AG09309 (cell line): ENCODE measurements at places on chromosomes 2 and 18.
A peak's percentile ranks its signal among the peaks of the same experiment; 100 is the strongest.

GRCh38 chr18:37457341-37457740 lies 108.3 kb downstream of the CELF4 start:
- DNase-seq: no peak

- no peak for DNase-seq
These were observed 72.9 kb downstream of the BIN1 start for GRCh38 chr2:127034051-127034450.

- DNase-seq: no peak
These were observed 41.1 kb downstream of the NHEJ1 start for GRCh38 chr2:219119422-219120043.

DNA sequence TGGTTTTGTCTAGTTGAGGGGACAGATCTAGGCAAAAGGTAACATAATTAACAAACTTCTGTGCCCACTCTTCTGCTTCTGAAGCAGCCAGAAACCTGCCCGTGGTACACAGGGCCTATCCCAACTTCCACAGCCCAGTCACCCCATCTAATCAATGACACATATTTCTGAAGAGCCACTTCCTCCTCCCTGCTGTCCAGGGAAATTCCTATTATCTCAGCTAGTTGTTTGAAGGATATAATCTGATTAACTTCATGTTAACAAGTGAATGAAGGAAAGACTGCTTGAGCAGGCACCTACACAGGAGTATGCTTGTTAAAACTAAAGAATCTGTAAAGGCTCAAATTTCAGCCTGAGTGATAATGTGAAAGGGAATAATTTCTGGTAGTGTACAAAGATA lies 61.4 kb downstream of the CCDC148 start:
- DNase-seq: no peak

GRCh38 chr2:215188078-215188477 lies 49.7 kb upstream of the ABCA12 start:
- no peak for DNase-seq

GRCh38 chr2:158142165-158142564 lies 40.5 kb downstream of the UPP2 start:
- no peak for DNase-seq

- no peak for DNase-seq
These were observed 258.2 kb downstream of the LTBP1 start for GRCh38 chr2:33204945-33205344.

- DNase-seq: no peak
These were observed 41.1 kb downstream of the ASB1 start for GRCh38 chr2:238467792-238468191.

- no peak for DNase-seq
These were observed 83.7 kb upstream of the CTDP1 start for GRCh38 chr18:79595876-79596374.

- no peak for DNase-seq
These were observed 19.3 kb upstream of the CYP27C1 start for GRCh38 chr2:127239395-127239794.

DNA sequence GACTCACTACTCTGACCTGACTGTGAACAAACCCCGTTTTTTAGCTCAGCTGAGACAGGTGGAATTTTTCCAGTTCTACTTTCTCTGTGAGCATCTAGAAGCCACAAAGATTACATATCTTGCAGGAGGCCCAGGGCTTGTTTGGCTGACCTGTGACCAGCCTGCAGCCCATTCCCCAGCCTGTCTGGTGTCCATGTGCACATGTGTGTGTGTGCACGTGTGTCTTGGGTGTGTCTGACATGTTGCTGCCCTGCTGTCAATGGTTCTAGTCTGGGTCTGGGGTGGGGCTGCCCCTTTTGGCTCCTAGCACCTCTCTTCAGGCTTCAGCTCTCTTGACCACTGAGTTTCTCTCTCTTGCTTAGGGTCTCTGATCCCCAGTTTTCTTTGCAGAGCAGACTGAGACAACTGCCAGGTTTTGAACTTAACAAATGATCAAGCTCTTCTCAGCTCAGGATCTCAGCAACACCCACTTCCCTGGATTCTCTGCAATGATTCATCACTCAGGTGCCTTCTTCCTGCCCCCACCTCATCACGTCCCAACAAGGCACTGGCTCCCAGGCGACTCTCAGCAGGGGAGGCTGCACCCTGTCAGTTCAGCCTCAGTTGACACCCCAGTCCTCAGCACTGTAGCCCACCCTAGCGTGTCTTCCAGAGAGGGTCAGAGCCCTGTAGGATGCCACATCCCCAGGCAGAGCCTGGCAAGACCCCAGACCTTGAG lies 130.3 kb downstream of the CELF4 start:
- DNase-seq: no peak

- DNase-seq: no peak
These were observed 7.9 kb upstream of the CETN1 start for GRCh38 chr18:572091-572830.

GRCh38 chr2:205543937-205544702 lies 138.2 kb upstream of the NRP2 start:
- DNase-seq: no peak

GRCh38 chr18:67301592-67301991 lies 214.9 kb downstream of the DSEL start:
- no peak for DNase-seq

DNA sequence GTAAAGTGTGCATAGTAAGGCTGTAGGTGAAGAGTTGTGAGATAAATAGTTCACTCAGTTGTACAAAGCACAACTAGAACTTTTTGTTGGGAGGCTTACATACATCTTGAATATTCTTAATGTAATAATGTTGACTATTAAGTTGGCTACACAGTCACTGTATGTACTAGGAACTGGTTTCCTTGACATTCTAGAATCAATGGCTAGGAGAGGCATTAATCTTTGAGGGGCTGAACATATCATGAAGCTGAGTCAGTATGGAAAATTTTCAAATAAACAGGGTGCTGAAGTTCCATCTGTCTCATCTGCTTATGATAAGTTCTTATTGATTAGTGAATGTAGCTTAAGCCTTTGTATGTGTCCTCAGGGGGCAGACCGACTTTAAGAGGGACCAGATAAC lies 23.4 kb downstream of the METTL21A start:
- DNase-seq: no peak

DNA sequence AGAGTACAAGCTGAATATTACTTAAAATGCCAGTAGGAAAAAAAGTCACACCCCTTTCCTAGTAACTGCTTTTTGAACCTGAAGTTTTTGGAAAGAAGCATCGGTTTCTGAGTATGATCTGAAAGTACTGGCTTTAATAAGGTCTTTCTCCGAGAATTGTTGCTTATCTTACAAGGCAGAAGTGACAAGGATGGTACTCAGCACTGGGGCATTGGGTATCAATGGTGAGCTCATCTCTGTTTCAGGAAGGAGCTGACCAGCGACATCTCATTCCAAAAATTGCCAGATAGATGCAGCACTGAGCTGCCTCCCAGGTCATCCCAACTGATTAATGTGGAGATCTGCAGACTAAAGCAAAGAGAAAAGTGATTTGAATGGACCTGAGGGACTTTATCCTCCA lies 85.4 kb downstream of the FMNL2 start:
- DNase-seq: no peak

- DNase-seq: no peak
These were observed 1.0 kb upstream of the REV1 start for GRCh38 chr2:99490623-99491461.

GRCh38 chr2:17495590-17495989 lies 22.6 kb downstream of the RAD51AP2 start:
- DNase-seq: no peak

GRCh38 chr2:138275881-138276280 lies 225.7 kb upstream of the SPOPL start:
- no peak for DNase-seq

DNA sequence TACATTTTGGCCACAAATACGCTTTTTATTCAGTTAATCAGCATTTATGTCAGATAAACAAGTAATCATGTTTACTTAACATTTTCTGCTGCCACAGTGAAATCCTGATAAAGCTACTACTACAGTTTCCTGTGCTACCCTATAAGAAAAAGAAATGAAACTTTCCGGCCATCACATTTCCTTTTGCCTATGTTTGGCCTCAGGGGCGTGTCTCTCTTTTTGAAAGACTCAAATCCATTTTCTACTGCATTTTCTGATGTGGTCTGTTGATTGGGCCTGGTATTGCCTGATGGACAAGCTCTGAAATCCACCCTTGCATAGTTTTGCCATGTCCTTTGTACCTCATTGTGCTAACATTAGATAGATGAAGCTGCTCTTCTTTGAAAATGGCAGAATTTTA lies 152.6 kb downstream of the AGPS start:
- no peak for DNase-seq

- no peak for DNase-seq
These were observed 59.7 kb downstream of the CXCR4 start for GRCh38 chr2:136058262-136058661.

GRCh38 chr2:164913640-164914350 lies 41.5 kb downstream of the SLC38A11 start:
- DNase-seq: no peak

DNA sequence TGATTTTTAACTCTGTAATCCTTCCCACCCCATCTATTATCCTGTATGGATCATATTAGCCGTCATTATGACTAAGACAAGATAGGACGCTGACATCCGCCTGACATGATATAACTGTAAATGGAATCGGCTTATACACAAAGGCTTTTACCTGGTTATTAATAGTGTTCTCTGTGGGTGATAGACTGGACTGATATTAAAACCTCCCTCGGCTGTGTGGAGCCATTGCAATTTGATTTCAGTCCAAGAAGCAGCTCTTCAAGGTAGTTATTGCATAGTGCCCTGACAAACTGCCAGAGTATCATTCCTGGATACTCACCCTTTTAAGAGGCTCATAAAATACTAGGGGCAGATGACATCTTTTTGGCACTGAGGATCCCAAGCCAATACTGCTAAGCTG lies 226.1 kb upstream of the HNRNPA3 start:
- DNase-seq: no peak

DNA sequence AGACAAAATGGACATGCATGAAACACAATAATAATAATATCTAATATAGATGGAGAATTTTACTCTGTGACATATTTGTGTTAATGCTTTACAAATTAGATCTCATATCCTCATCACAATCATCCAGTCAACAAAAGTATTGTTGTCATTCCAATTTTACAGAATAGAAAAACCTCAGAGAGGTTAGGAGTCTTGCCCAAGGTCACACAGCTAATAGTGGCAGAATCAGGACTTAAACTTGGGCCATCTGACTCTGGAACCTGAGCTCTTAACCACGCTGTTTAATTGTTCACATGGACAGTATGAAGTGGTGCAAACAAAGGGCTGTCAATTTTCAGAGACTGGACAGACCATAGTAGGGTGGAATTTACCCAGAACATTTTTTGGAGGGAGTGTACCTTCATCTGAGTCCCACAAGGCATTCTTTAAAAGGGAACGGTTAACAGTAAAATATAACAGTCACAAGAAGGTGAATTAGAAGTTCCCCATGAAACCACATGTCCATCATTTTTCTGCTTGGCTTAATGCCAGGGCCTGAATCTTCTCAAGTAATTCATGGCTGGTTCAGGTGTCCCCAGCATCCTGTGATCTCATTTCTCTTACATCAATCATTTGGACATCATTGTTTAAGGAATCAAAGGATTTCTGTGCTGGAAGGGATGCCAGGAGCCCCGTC lies 35.4 kb upstream of the CCDC93 start:
- DNase-seq: no peak

GRCh38 chr18:5463390-5463789 lies 80.4 kb downstream of the EPB41L3 start:
- peak; percentile 48 for DNase-seq

DNA sequence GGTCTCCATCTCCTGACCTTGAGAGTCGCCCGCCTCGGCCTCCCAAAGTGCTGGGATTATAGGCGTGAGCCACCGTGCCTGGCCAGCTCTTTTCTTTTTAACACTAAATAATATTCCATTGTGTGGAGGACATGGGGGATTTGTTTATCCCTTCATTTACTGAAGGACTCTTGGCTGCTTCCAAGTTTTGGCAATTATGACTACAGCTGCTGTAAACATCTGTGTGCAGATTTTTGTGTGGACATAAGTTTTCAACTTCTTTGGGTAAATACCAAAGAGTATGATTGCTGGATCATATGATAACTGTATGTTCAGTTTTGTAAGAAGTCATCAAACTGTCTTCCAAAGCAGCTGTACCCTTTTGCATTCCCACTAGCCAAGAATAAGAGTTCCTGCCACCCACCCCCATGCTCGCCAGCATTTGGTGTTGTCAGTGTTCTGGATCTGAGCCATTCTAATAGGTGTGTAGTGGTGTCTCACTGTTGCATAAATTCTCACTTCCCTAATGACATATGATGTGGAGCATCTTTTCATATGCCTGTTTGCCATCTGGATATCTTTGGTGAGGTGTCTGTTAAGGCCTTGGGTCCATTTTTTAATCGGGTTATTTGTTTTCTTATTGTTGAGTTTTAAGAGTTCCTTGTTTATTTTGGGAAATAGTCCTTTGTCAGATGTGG lies 52.2 kb downstream of the TNFRSF11A start:
- no peak for DNase-seq

GRCh38 chr2:178143481-178143880 lies 31.2 kb downstream of the RBM45 start:
- DNase-seq: no peak

DNA sequence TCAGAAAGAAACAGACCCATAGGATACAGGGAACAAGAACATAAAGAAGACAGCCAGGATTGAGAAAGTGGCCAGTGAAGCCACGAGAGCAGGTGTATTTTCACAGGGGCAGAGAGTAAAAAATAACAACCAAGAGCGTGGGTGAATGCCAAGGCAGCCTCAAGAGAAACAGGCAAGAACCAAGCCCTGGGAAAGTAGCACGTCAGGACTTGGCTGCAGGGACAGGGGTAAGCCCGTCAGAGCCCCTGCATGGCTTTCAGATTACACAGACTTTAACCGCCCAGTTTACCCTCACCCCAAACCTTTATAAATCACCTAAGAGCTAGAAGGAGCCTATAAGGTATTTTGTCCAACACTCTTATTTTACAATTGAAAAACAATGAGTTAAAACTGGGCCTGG lies 43.7 kb downstream of the ARL4C start:
- DNase-seq: no peak

GRCh38 chr2:201879996-201880395 lies 73.7 kb downstream of the CDK15 start:
- DNase-seq: no peak

- no peak for DNase-seq
These were observed 330.4 kb downstream of the LPIN1 start for GRCh38 chr2:12076810-12077209.

DNA sequence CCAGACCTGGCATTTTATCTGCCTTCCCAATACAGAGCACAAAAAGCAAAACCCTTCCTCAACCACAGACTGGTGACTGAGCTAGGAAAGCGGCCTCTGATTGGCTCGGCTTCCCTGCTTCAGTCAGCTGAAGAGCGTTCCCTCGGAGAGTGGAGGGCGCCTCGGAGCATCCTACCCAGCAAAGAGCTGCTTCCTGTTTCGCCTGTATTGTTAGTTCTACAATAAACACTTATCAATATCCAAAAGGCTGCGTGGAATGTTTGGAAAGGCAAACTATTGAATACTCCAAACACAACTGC lies 125.0 kb downstream of the CACNB4 start:
- no peak for DNase-seq

GRCh38 chr2:234497594-234498235 lies 834 bp upstream of the ARL4C start:
- DNase-seq: no peak

DNA sequence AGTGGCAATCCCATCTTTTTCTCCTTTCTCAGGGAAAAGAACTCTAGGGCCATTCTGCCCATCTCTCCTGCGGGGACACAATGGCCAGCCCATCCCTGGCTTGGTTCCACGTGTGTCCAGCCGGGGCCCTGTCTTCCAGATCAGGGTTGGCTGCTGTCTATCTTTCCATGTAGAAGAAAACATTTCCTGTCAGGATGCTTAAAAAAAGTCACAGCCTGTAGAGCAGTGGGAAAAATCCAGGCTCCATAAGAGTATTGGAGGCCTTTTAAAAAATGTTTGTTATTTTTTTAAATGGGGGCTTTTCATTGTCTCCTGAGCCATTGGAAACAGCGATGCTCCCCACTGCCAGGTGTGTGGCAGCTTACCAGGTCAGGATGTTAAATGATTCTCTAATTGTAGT lies 105.6 kb downstream of the TGFA start:
- DNase-seq: no peak
